NCI-H1105 (cell line): ENCODE measurements at places on chromosomes 2 and 18.
A peak's percentile ranks its signal among the peaks of the same experiment; 100 is the strongest.

- no peak for DNase-seq
Measured at GRCh38 chr2:28956415-28956826, 24.7 kb upstream of the TOGARAM2 start.

- DNase-seq = no peak
Measured at GRCh38 chr2:10059016-10059351, 15.6 kb downstream of the KLF11 start.

GRCh38 chr18:68676913-68677312, 38.0 kb downstream of the TMX3 start:
- DNase-seq = no peak

DNA sequence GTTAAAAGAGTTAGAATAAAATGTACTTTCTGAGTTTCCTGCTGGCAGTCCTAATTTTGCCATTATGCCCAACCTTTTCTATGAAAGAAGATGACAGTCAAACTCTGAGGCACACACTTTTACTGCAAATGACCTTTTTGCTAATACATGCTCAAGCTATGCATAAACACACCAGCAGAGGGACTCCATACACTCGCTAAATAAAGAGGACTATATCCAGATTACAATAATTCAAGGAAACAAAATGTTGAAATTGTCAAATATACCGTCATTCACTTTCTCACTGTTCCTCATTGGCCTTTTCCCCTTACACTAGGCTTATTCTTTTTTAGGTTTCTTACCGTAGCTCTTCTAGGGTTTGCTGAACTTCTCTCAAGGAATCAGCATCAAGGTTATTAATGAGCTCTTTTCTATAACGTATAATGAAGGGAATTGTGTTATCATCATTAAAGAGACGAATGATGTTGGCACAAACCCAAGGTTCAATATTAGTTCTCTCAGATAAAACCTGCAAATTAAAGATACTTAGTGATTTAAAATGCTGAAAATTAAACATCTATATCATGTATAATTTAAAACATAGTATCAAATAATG, 25.7 kb downstream of the SRBD1 start:
- DNase-seq = no peak

- no peak for DNase-seq
Measured at GRCh38 chr2:25333981-25334380, 7.7 kb downstream of the DNMT3A start.

GRCh38 chr2:147714582-147714981, 130.2 kb upstream of the ACVR2A start:
- DNase-seq = no peak

DNA sequence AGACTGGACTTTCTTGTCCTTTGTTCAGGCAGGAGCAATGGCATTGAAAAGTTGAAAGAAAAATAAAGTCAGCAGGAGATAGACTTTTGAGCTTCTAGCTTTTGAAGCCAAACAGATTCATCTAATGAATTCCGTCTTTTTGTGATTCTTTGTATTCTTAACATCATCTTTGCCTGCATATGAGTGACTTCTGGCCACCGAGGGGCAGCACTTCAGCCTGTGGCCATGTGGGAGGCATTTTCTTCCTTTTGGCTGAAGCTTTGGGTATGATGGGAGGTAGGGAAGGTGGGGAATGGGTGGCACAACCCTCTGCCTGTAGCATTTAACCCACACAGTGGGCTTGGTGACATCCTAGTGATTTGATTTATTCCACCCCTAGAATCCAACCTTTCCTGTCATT, 220.6 kb downstream of the SETBP1 start:
- no peak for DNase-seq

DNA sequence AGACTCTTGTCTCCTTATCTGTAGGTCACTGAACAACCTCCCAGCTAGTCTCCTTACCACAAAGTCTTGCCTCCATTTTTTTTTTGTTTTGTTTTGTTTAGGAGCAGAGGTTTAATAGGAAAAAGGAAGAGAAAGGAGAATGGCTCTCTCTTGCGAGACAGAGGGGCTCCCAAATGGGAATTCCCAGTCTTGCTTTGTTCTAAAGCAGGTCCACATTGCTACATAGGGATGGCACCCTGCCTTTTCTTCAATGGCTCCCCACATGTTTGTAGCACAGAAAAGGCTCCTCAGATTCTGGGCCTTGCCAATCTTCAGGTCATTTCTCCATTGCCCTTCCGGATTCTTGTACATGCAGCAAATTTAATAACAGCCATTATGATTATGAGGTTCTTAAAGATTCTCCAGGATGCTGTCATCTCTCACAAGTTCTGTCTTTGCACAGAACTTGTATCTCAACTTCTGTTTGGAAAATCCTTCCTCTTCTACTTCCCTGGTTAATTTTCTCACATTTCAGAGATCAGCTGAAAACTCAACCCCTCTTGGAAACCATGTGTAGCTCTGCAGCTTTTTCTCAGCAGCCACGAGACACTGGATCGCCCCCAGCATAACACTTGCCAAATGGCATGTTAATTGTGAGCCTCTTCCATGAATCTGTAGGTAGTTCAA, 23.6 kb downstream of the IL1F10 start:
- DNase-seq = no peak

DNA sequence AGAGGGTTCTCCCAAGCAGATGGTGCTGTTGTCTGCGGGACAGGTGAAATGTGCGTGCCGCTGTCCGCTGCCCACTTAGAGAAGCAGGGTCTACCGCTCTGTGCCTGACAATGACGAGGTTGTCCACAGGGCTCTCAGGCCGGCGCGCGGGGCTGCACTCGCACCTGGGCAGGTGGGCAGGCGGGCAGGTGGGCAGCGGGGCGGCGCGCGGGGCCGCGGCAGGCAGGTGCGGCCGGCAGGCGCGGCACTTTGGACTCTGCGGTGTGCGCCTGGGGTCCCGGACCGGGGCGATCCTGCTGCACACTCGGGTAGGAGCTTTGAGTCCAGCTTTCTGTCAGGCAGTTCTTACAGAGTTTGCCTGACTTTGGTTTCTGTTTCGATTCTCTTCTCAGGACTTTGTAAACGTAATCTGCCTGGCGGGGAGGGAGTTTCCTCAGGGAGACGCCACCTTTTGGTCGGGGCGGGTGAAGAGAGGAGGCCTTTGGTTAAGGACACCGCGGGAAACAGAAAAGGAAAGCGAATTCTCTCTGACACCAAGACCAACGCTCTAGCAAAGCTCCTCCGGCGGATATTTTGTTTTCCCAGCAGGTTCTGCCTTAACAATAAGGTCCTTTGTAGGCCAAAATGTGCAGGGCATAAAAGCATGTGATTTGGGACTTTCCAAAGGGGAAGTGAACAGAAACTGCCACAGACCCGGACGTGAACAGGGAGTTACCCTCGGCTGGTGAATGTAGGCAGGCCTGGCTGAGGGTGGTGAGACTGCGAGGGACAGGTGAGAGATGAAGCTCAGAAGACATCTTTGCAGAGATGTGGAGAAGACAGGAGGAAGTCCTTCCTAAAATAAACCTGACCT, at the start of gene IFIH1:
Gene IFIH1 (minus strand): TSS at position 357 of the 853 bp plus-strand sequence. CDS start 377 bp downstream, outside the sequence.
- peak; percentile 53 for DNase-seq

DNA sequence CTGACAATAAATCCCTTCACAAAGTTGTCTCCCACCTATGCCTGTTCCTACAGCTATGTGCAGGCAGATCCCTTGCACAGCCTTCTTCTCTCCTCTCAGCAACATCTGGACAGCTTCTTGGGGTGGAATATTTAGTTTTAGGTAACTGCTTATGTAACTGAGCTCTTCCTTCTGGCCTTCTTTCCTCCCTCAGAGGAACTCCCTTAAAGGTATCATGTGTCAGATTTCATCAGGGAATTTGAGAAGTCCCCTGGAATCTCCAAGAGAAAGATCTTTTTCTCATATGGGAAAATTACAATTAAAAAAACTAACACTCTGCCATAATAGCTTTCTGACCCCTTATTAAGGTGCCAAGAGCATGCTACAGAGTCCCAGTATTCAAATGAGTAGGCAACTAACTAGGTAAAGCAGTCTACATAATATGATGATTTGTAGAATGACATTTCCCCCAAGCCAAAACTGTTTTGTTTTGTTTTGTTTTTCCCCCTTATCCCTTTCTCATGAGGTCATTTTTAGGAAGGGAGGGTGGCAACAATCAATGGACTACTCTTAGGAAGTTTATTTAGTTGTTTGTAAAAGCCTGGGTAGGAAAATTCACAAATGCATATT, 2.4 kb downstream of the TMEM200C start:
- DNase-seq = no peak

GRCh38 chr18:59606193-59607077, 90.8 kb downstream of the CCBE1 start:
- no peak for DNase-seq

- DNase-seq = no peak
Measured at GRCh38 chr18:73668051-73668450, 479.6 kb downstream of the FBXO15 start.

DNA sequence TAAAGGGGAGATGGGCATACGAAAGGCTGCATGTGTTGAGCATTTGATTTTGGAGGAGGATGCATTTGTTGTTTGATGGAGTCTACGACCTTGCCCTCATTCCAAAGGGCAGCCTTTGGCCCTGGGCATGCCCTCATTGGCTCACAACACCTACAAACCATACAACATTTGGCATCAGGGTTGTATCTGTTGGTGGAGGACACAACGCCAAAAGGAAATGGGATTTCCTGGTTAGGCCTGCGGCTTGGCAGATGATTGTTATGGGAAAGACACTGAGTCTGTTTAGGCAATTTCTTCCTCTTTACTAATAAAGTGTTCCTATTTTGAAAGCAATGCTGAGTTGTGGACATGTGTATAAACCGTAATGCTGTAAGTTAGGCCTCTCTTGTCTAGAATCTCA, 246.9 kb downstream of the LDLRAD4 start:
- DNase-seq = no peak

DNA sequence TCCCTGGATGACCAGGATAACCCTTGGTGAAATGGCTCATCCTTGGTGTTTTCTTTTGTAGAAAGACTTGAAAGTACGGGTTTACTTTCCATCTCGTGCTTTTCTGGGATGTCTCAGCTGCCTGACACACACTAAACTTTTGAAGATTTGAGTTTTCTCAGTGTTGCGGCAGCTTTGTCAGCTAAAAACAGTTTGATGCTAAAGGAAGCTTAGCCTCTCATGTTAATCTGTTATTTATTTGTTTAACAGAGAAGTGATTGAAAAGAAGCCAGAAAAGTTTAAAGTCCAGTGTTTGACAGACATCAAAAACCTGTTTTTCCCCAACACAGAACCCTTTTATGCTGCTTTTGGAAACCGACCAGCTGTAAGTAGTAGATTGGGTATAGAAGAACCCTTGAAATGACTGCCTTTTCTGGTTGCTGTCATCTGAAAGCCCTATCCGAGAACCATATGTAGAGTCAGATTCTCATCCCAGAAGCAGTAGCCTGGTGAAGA, 72.8 kb downstream of the LPIN1 start:
- no peak for DNase-seq

DNA sequence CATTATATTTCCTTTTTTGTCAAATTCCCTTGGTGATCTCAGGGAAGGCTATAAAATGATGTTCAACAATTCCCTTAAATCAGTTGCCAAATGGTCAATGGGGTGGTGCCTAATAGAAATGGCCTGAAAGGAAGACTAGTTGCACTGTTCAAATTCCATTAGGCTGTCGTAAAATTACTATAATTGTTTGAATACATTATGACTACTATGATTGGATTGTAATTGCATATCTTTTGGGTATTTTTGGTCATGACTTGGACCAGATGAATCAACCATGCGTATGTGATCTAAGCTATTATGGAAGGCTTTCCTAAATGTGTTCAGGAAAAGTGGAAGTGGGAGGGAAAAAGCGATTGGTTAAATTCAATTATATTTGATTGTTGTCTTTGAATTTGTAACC, 41.3 kb upstream of the KCNE4 start:
- DNase-seq = no peak

GRCh38 chr2:227862227-227862740, 9.1 kb upstream of the DAW1 start:
- peak; percentile 15 for DNase-seq

DNA sequence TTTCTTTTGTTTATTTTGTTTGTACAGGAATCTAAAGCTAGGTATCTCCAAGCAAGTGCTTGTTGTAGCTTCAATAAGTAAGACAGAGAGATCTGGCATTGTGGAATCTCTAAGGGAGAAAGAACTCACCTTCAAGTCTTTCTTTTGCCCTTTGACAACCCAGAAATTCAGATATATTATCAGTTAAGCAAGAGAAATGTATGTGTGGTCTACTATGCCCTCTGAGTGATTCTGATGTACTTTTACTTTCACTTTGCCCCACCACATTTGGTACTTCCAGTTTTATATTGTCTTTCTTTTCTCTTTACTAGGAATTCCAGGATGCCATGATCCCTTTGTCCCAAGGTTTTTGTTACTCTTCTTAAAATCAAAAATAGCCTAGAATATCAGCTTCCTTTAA, 259.6 kb upstream of the PIK3C3 start:
- no peak for DNase-seq

DNA sequence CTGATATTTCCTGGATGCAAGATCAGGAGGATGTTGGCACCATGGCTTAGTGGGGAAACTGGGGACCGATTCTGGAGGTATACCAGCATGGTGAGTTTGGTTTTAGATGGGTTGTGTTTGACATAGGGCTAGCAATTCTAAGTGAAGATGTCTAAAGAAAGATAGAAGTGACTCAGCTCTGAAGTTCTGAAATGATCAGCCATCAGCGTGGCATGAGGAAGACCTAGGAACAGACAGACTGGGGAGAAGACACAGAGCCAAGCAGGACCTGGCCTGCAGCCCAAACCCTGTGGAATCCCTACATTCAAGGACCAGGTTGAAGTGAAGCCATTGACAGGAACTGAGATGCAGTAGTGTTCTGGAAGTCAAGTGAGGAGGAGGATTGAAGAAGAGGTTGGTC, 39.8 kb downstream of the HRH4 start:
- no peak for DNase-seq

GRCh38 chr2:73253400-73253799, 19.3 kb downstream of the CCT7 start:
- no peak for DNase-seq

DNA sequence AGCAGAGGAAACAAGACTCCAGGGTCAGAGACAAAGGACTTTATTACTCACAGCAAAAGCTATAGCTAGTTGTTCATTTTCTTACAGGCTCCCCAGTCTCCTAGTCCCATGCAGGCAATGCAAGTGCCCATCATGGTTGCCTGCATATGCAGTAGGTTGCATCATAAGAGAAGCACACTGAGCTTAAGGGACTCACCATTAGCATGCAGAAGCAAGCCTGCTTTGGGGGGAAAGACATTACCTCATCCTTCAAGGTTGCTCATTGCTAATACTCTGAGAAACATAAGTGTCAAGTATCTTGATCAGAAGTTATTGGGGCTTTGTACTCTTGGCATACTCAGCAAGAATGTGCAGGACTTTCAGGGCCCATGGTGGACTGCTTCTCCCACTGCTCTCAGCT, 114.6 kb upstream of the CCDC68 start:
- no peak for DNase-seq

DNA sequence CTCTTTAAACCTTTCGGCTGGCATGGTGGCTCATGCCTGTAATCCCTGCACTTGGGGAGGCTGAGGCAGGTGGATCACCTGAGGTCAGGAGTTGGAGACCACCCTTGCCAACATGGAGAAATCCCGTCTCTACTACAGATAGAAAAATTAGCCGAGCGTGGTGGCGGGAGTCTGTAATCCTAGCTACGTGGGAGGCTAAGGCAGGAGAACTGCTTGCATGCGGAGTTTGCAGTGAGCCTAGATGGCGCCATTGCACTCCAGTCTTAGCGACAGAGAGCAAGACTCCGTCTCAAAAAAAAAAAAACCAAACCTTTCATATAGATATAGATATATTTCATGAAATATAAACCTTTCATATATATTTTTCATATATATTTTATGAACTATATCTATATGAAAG, 864.7 kb downstream of the TRIB2 start:
- DNase-seq = no peak

GRCh38 chr18:3360211-3360610, 89.8 kb upstream of the TGIF1 start:
- no peak for DNase-seq

GRCh38 chr2:151165105-151165684, 96.5 kb downstream of the RBM43 start:
- no peak for DNase-seq
